M059J (cell line): ENCODE measurements at places on chromosomes 6 and 20. TPM values are rescaled to one million over a fixed set of nuclear protein-coding genes. Genes with fewer than 3 reads are reported as not detected.
A peak's percentile ranks its signal among the peaks of the same experiment; 100 is the strongest.

DNA sequence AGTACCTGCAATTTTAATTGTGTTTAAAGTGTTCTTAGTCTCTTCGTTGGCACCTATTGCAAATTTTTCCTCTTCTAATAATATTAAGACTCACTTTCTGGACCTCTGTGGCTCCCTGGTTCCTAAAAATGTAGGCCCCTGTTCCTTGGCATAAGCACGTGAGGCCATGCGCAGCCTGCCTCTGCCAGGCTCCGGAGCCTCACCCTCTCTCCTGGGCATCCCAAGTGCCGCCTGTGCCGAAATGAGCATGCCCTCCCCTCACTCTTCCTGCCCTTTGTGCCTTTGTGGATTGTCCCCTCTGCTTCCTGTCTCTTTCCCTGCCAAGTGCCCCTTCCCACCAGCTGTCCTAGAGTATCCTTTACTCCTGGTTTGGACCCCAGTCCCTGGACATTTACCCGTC is 246.1 kb downstream of the TMEM242 start:
- DNase-seq = no peak

GRCh38 chr6:131765081-131765803 is 42.6 kb upstream of the ENPP1 start:
- DNase-seq = peak; percentile 96

The PNLDC1 gene
- not detected in 2 replicates for total RNA-seq

GRCh38 chr20:38128691-38129090 is 36.4 kb downstream of the TGM2 start:
- no peak for DNase-seq

The FRK gene
- 1.3 and 2.2 TPM in 2 replicates for total RNA-seq

The PRSS16 gene
- 2.9 and 5.4 TPM in 2 replicates for total RNA-seq

GRCh38 chr6:100809346-100809745 is 71.8 kb downstream of the ASCC3 start:
- no peak for DNase-seq

DNA sequence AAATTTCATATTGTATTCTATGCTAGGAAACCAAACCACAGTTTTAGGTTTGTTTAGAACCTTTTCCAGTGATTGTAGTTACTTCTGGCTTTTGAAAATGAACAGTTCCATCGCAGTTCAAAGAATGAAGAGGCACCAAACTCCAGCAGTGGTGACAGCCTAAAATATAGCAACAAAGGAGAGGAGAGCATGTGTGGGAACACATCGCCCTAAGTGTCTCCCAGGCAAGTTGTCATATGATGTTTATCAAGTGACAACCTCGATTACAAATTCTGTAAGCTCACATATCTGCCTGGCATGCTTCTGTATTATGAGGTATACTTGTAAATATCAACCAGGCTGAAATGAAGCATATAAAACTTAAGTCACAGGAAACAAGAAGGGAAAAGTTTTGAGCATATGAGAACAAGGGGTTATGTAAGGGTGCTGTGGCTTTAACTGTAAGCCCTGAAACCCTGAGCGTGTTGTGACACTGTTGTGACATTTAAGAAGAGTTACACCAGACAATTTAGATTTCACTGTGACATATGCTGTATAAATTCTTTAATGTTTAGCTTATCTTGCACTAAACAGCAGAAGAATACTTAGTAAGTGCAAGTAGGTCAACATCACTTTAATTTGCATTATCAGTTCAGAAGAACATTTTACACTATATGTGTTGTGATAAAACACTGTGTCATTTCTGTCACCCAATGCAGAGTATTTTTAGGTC is 29.1 kb upstream of the FBXL4 start:
- DNase-seq = no peak

The RAD21L1 gene
- 0.39 TPM in 1 of 2 replicates, not detected in the other for total RNA-seq

DNA sequence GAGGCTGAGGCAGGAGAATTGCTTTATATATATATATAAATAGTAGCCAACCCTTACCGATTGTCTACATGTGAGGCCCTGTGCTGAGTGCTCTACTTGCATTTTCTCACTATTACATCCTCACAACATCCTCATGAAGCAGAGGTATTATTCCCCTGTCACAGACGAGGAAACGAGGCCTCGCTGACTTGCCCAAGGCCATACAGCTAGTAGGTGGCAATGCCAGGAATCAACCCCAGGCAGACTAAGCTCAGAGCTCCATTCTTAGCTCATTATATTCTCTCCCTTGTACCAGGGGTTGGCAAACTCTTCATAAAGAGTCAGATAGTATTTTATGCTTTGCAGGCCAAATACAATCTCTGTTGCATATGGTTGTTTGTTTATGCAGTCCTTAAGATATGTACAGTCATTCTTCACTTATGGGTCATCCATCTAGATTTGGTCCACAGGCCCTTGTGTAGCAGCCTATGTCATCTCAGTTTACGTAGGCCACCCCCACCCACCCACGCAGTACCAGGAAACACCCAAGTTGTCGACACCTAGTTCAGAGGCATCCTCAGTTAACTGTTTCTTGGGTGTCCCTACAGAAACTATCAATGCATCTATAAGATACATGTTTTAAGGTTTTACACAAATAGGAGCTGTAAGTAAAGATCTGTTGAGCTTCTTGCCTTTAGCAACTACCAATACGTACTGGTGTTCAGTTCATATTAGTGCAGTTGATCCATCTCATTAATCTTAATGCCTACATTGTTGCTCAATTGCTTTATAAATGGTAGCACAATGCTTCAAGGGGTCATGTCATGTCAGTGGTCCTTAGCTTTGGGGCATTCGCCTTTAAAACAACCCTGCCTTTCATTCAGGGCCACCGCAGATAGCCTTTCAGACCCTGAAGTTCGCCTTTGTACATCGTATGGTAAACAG is 3.0 kb downstream of the CASS4 start:
- DNase-seq = no peak

The NUP43 gene
- total RNA-seq = 70.0 and 93.3 TPM in 2 replicates

- DNase-seq = peak; percentile 27
These were observed 17.6 kb upstream of the COL12A1 start for GRCh38 chr6:75223428-75223827.

DNA sequence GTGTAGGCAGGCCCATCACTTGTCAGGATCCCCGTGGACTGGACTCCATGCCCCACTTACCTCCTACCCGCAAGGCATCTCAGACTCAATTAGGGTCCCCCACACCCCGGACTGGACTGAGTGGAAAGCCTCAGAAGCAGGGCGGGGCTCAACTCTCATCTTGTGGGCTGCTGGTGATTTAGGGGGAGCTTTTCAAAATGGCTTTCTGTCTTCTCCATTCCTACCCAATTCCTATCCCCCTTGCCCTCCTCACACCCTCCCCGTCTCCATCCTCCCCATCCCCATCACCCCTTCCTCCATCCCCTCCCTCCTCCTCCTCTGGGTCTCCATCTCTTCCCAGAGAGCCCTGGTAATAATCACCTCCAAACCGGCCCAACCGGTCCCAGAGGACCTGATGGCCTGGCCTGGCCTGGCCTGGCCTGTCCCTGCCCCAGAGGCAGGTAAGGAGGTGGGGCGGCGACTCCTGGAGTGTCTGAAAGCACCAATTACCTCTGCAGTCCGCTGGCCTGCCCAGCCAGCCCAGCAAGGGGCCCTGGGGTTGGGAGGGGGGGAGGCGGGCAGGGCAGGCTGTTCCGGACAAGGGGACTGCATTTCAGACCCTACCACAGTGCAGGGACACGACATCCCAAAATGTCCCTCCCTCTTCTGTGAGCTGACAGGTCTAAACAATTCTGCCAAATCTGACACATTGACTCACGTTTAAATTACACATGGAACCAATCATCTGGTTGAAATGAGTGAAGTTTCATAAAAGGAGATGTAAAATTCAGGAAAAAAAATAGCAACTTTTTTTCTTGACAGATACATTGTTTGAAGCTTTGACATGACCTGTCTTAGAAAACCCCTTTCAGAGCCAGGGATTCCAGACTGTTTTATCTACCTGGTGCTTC is 24.8 kb downstream of the MAFB start:
- no peak for DNase-seq

The NOL4L gene
- 10.3 and 14.2 TPM in 2 replicates for total RNA-seq

DNA sequence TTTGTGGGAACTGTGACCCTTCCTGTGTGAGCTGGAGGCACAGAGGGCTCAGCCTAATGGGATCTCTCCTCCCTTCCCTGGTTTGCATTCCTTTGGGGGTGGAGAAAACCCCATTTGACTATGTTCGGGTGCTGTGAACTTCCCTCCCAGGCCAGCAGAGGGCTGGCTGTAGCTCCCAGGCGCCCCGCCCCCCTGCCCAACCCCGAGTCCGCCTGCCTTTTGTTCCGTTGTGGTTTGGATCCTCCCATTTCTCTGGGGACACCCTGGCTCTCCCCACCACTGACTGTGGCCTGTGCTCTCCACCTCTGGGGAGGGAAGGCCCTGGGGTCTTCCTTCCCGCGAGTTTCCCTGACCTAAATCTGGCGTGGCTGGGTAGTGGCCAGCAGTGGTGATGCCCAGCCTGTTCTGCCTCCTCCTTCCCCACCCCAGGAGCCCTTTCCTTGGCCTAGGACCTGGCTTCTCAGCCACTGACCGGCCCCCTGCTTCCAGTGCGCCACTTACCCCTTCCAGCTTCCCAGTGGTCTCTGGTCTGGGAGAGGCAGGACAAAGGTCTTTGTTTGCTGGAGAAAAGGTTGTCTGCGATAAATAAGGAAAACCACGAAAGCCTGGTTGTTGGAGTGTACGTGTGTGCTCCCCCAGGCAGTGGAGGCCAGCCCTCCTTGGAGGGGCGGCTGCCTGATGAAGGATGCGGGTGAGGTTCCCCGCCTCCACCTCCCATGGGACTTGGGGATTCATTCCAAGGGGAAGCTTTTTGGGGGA is 4.9 kb downstream of the VEGFA start:
- peak; percentile 63 for DNase-seq

DNA sequence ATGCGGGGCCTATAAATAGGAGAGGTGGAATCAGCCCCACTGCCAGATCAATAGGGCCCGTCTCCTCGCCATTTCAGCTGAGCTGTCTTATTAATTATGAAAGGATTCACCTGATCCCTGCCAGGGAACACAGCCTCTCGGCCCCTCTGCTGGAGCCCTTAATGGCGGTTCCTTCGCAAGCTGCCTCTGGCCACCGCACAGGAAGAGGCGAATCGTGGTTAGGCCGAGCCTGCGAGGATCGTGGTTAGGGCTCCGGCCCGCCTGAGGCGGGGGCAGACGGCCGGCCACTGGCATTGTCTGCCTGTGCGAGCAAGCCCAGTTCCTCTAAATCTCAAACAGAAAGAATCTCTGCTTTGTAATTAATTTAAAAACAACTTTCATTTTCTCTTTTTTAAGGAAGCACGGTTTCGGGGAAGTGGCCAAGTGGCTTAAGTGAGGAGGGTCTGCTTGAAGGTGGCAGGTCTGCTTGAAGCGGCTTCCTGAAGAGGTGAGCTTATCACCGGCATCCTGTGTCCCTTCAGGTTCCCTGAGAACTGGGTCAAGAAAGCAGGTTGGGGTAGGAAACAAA is 9.2 kb downstream of the NRN1 start:
- peak; percentile 84 for DNase-seq

The POPDC3 gene
- total RNA-seq = 0.30 TPM in 1 of 2 replicates, not detected in the other

The MYCT1 gene
- total RNA-seq = 0.32 and 0.37 TPM in 2 replicates

DNA sequence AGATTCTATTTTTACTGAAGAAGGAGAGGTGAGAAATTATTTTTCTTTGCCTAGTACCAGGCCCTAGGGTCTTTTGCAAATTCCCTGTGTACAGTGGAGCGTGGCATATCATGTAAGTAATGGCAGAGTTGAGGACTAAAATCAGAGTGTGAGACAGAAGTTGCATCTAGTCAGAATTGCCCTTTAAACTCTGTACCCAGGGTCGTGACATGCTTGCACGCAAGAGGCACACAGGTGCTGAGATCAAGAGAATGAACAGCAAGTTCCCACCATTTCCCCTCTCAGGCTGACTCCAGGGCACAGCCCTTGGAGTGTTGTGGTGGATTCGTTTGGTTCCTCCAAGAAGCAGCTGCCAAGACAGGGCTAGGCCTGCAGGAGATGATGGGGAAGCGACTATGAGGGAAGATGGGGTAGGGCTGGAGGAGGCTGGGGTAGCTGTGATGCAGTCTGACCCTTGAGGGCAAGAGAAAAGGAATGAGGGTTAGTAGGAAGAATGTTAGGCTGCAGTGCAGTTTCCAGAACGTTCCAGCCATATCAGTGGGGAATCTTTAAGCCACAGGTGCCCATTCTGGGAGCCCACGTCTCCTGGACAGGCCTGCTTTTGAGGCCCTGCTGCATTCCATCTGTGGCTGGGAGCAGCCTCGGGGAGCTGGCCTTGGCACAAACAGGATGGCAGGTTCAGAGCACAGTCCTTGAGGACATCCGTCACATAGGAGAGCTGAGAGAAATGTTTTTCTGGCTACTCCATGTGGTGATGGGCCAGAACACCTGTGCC is 6.9 kb downstream of the NELFCD start:
- DNase-seq = no peak

The PROKR2 gene
- total RNA-seq = not detected in 2 replicates

DNA sequence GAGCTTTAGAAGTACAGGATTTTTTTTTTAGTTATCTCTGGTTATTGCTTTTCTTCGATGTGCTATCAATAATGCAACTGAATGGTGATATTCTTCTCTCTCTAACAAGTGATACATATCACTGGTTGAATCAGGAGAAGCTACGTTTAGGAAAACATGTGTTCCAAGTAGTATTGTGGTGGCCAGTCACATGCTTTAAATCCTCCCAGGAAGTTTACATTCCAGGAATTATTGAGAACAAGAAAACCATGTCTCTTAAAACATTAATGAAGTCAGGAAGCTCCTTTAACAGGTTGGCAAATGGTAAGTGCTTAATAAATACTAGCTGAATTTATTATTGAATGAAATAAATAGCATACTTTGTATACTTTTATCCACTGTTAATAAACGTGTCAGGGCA is 371.1 kb downstream of the BCKDHB start:
- DNase-seq = peak; percentile 30

The RAB44 gene
- not detected in 2 replicates for total RNA-seq

- no peak for DNase-seq
These were observed 38.5 kb downstream of the RIPOR3 start for GRCh38 chr20:50652702-50653294.

- DNase-seq = no peak
These were observed 100.8 kb downstream of the DST start for GRCh38 chr6:56541741-56542360.

- peak; percentile 20 for DNase-seq
These were observed 57.6 kb upstream of the KCNQ5 start for GRCh38 chr6:72564231-72564630.

GRCh38 chr6:6661191-6661590 is 72.7 kb downstream of the LY86 start:
- DNase-seq = no peak

DNA sequence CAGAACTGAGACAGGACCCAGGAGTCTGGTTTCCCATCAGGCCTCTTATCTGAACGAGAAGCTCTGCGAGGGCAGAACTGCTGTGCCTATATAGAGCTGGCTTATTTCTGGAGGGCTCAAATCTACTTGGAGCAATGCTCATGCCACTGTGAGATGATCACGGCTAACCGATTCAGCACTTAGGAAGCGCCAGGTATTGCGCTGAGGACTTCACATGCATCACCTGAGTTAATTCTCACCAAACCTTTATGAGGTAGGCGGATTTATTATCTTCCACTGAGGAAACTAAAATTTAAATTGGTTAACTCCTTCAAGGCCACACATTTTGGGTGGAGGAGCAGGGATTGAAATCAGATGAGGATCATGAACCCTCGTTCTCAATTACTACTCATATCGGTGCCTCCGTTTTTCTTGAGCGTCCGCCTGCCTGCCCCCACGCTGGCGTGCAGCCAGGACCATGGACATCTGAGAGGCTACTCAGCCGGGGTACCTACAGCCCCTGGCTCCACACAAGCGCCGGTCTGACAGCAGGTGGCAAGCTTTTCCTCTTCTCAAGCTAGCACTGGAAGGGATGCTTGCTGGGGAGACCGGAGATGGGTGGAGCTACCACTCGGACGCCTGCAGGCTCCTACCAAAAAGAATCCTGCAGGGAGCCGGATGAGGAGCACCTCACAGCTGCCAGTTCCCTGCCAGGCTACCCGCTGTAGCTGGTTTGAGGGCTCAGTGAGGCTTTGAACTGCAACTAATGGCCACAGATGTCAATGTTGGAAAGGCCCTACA is 1.0 kb upstream of the PCIF1 start:
- peak; percentile 71 for DNase-seq
